ENCODE measurements at places on chromosomes 7 and 10.

DNA sequence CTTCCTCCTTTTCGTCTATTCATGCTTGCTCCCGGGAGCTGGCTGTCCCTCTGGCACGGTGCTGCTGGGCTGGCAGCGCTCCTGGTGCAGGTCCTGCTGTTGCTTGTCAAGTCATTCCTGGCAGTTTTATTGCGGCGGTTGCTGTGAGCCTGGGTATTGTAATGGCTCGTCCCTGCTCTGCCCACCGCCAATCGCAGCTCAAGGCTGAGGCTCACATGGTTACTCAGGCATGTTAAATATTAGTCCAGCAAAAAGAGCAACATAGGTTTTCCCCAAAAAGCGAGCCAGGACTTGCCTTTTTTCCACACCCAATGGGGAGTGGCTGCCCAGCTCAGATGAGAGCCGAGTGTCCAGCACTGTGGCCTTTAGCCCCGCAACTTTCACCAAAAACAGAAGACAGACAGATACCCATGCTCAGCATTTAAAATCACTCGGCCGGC is 492.9 kb upstream of the FOXK1 start:
- no peak for DNase-seq

- no peak for DNase-seq
These were observed 6.3 kb downstream of the KIAA1217 start for GRCh38 chr10:24215196-24215595.

DNA sequence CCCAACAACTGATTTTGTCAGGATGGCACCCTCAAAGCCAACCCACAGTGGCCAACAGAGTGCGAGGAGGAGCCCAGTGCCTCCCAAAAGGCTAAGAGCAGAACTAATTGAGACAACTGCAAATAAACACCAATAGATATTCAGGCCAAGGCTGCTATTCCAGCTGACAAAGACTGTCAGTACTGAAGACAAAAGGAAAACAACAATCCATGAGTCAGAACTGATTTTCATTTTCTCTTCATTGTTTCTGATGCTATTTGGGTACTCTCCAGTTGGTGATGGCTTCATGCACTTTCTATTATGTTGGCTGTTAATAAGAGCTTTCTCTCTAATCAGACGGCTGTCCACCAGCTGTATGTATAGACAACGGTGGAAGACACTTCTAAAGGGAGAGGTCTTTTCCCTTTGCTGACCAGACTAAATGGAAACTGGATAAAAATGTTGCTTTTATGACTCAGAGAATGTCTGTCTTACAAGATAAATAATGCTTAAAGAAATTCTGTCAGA is 515.9 kb downstream of the PARD3 start:
- DNase-seq: no peak

- no peak for DNase-seq
These were observed 52.9 kb upstream of the PIK3CG start for GRCh38 chr7:106812027-106812643.

- DNase-seq: no peak
These were observed 20.3 kb downstream of the NCAPG2 start for GRCh38 chr7:158684329-158684728.

GRCh38 chr7:109699661-109700060 is 1130.0 kb downstream of the DNAJB9 start:
- no peak for DNase-seq

- no peak for DNase-seq
These were observed 69.9 kb downstream of the HYCC1 start for GRCh38 chr7:22944022-22944421.

- DNase-seq: peak; percentile 27
These were observed 6.6 kb downstream of the YWHAG start for GRCh38 chr7:76352193-76352592.

DNA sequence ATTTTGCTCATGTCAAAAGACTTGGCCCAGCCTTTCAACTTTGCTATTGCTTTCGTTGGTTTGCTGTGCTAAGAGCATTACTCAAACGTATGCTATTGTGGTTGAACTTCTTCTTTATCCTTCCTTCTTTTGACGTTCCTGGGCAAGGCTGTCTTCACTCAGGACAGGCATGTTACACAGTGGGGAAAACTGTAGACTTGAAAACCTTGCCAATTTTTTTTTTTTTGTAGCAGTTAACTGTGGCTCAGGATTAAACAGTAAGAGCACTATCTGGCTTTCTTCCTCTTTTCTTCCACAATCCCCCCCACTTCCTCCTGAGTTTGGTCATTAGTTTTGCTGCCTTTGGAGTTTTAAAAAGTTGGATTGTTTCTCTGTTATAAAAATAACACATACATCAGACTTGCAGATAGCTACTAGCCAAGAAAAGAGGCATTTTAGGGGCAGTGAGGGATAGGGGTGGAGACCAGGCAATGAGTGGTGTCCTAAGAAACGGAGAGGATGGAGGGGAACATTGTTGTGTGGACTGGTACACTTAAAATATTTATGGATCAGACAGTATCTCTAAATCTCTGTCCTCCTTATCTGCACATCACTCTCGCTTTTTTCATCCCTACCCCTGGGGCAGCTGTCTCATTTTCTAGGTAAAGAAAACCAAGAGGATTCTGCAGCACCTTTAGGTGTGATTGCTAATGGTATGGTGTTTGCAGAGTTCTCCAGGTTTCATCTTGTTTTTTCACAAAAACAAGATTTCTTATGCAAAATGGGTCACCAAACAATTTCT is 181.7 kb downstream of the LRMDA start:
- no peak for DNase-seq

DNA sequence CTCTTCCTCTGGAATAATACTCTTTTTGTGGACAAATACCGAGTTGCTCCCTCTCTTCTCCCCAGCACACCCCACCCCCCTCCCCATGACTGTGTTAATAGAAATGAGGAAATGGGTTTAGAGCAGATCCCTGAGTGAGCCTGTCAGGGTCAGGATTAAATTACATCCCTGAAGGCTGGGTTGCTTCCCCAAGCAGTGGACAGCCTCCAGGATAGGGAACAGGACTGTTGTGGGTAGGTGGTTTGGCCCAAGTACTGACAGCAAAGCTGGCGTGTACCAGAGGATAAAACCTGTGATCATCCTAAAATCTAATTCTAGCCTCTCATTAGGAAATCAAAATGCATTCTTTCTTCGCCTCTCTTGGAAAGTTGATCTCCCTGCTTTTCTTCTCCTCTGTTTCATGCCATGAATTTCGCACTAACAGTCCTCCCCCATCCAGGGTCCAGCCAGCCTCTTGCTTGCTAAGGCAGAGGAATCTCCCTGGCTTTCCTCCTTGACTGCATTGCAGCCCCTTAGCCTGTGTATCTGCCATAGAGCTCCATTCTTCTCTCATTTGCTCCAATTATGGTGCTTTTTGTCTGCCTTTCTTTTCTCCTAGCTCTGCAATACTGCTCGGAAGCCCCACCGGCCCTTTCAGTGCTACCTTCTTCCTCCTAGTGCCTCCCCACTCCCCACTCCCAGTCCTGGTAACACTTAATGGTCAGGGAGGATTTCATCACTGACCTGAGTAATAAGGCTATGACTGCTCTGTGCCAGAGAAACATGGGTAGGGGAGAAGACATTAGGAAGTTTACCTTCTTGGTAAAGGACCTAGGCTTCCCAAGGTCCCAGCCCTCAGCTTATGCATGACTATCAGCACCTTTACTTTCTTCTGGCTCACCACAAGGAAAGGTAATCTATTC is 8.4 kb downstream of the LRRC4 start:
- no peak for DNase-seq

- DNase-seq: no peak
These were observed 529 bp downstream of the ZNF853 start for GRCh38 chr7:6615723-6616555.

GRCh38 chr10:3655528-3655927 is 129.5 kb downstream of the KLF6 start:
- DNase-seq: no peak

GRCh38 chr7:28509251-28510025 is 97.1 kb downstream of the CREB5 start:
- no peak for DNase-seq

DNA sequence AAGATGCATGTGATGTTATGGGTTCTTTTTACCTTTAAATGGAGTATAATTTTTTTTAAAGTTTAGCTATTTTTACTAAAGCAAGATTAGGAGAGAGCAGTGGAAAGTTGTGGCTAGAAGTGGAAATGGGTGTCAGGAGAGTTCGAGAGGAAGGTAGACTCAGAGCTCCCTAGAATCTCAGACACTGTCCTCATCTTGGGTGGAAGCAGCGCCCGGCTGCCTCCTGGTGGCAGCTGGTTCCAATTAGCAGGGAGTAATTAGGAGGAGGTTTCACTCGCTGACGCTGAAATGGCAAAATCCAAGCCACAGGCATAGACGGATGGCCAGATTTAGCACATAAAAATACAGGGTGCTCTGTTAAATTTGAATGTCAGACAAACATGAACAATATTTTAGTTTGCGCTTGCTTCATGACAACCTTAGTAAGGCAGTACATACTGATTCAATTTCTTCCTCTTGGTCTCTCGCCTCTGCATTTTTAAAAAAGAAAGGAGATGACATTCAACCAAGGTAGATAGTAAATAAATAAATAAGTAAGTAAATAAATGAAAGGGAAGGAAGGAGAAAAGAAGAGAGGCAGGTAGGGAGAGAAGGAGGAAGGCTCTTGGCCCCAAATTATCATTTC is 58.5 kb downstream of the LGI1 start:
- no peak for DNase-seq

DNA sequence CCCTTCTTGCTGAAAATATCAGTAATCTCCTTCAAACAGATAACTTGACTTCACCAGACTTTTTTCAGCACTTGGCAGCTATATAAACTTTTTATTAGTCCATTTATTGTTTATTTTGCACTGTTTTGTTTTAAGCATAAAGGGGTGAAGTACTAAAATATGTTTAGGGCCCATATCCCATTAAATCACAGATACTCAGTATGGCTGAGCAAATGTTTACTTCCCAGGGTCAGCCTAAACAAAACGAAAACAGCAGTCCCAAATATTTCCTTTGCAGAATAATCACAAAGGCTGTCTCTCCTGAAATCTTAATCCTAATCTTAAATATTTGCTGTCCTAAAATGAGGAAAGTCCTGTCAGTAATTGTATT is 649.6 kb downstream of the TNS3 start:
- no peak for DNase-seq

- DNase-seq: peak; percentile 27
These were observed 49.3 kb downstream of the CFAP46 start for GRCh38 chr10:132893090-132893489.

- DNase-seq: no peak
These were observed 102.1 kb downstream of the RTKN2 start for GRCh38 chr10:62166331-62167131.

DNA sequence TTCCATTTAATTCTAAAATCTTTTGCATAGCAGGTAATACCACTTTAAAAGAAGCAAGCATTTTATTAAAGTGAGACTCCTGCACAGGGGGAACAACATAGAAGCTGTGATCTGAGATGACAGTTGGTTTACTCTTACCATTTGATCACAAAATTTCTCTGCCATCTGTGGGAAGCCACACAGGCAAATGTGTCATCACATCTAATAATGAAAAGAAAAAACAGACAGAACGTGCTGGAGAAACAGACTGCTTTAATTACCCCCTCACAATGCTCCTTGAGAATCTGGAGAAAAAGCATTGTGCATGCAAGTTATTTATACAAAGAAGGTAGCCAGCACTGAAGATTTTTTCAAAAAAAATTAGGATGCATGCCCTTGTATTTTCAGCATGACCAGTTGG is 165.2 kb upstream of the PTER start:
- no peak for DNase-seq

DNA sequence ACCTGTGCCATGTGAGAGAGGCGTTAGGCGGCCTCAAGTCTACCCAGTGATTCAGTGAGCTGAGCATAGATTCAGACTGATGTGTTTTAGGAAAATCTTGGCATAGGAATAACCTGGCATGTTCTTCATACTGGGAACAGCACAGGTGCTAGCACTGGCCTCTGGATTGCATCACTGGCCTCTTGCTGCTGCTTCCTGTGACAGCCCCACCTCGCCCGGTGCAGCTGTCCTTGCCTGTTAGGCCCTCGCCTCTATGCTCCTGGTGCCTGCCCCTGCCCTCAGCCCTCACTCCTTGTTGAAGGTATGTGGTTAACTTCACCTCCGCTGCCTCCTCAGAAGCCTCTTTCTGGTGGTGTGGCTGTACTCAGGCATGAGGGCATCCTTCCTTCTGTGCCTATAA is 46.2 kb downstream of the BLNK start:
- no peak for DNase-seq

DNA sequence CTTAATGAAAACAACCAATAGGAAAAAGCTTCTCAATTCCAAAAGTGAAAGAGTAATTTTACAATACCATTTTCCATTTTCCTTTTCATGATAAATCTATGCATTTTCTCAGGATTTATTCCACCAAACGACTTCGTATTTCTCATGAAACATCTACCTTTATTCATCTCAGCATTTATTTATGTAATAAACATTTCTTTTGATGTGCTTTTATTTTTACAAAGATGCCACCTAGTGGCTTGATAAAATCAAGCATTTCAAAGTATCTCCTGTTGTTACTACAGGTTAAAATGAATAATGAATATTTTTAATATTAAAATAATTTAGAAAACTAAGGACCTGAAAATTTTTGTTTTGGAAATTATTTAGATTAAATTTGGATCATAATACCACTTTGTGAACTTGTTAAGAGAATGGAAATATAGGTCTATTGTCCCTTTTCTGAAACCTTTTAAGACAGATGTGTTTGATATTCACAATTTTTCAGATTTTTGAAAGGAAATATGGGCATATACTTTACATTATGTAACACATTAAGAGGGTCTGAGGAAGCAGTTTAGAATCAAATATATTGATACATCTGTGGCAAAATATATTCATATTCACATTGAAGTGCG is 2.7 kb upstream of the IQUB start:
- no peak for DNase-seq

- DNase-seq: peak; percentile 81
These were observed 89.0 kb downstream of the NKX6-2 start for GRCh38 chr10:132696728-132697577.

- no peak for DNase-seq
These were observed 53.1 kb downstream of the TEX36 start for GRCh38 chr10:125629758-125630376.

GRCh38 chr10:97325754-97326153 is 6.7 kb downstream of the FRAT1 start:
- DNase-seq: no peak

- no peak for DNase-seq
These were observed 15.6 kb downstream of the PDAP1 start for GRCh38 chr7:99392659-99393354.

- no peak for DNase-seq
These were observed 1.1 kb downstream of the RRP12 start for GRCh38 chr10:97399843-97400545.

- DNase-seq: no peak
These were observed 29.5 kb upstream of the PFKFB3 start for GRCh38 chr10:6173203-6173602.
